ENCODE measurements at places on chromosomes 2 and 18.

GRCh38 chr2:38045811-38046210 is 30.1 kb downstream of the CYP1B1 start:
- no peak for DNase-seq

DNA sequence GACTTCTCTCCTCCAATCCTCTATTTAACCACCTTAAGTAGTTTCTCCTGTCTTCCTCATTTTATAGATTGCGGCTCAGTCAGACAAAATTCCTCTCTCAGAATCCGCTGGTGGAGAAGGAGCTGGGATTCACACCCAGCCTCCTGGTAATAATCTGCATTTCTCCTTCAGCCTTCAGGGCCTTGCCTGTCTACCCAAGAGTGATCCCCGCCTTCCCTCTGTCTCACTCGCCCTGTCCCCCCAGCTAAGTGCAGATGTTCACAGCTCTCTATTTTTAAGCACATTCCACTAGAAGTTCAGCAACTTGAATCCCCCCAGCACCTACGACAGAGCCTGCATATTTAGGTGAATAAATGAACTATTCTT is 212.5 kb upstream of the HAAO start:
- DNase-seq, result no peak

GRCh38 chr2:74003494-74004211 is 18.9 kb downstream of the TET3 start:
- peak; percentile 40 for DNase-seq

DNA sequence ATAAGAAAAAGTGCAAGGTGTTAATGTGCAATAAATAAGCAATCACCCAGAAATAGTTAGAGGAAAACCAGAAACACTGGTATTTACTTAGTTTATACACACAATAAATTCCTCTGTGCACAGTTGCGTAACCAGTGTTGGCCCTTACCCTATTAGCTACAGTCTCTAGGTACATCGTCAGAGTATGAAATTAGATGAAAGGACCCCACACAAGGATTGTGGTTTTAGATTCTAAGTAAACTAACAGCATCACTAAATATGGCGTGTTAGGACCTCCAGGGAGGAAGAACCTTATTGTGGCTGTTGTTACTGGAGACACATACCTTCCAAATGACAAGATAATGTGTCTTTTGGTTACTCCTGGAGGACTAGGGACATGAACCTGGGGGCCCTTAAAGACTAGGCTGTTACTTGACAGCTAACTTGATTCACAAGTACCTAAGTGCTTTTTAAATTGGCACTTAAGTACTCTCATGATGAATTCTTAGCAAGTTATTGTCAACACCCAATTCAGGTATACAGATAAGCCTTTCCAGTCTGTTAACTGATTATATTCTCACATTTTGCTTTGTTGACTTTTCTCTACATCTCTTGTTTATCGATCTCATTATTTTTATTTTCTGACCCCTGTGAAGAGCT is 115.3 kb downstream of the FEZ2 start:
- DNase-seq, result no peak

- no peak for DNase-seq
Observed at GRCh38 chr18:57664568-57665165, 43.0 kb upstream of the NARS1 start.

DNA sequence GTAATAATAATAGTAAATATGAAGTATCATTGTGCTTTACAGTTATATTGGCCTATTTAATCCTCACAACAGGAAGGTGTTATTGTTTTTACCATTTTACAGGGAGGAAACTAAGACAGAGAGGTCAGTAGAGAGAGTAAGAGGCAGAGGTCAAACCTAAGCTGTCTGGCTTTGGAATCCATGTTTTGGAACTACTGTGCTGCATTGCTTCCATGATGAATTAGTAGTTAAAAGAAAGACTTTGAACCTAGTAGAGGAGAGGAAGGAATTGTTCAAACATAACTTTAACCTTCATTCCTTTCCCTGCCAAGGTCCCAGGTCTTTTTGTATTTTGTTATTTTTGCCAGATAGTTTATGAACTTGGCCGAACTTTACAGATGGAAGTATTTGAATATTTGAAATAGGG is 80.9 kb downstream of the PHLPP1 start:
- no peak for DNase-seq

DNA sequence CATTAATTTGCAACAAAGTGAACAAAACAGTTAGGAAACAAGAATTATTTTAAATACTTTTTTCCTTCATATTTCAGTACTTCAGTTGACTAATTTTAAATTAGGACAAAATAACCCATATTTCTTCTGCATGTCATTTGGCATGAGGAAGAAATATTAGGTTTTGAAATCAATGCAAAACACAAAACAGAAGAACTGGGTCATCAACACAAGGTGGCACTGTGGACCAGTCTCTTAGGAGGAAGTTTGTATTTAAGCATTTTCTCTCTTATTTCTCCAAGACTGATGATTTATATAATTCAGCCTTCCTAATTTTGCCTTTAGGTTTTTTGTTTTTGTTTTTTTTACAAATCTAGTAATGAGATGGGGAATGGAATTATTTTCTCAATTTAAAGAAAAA is 352.8 kb upstream of the KCNH7 start:
- peak; percentile 56 for DNase-seq

DNA sequence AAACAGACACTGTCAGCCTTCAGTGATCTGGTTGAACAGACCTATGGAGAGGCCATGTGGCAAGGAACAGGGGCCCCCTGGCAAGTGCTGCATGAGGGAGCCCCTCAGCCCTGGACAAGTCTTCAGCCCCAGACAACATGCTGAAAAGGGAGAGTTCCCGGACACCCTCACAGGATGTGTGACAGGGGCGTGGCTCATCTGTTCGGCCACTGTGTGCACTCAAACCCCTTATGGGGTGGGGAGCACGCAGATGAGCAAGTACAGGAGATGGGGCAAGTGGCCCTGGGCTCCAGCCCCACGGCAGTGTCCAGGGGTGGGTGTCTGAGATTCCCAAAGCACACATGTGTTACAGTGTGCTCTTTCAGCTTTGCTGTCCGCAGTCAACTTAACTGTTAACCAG is 35.4 kb upstream of the MPPE1 start:
- no peak for DNase-seq

GRCh38 chr18:58386780-58387179 is 242.1 kb downstream of the ALPK2 start:
- no peak for DNase-seq
